Hair follicle dermal papilla cell (primary cell): ENCODE measurements at places on chromosomes 13 and 19. TPM values are rescaled to one million over a fixed set of nuclear protein-coding genes. Genes with fewer than 3 reads are reported as not detected.

CERS1 gene
- total RNA-seq = 0.49 and 0.65 TPM in 2 replicates

SCEL gene
- total RNA-seq = under 0.01 TPM in 1 of 2 replicates, not detected in the other

CYP4F8 gene
- not detected in 2 replicates for total RNA-seq

DZIP1 gene
- 49.5 and 57.3 TPM in 2 replicates for total RNA-seq

GZMM gene
- not detected in 2 replicates for total RNA-seq

TUBA3C gene
- total RNA-seq = not detected in 2 replicates

JAK3 gene
- total RNA-seq = 5.6 and 15.3 TPM in 2 replicates

DPF1 gene
- total RNA-seq = 0.61 and 2.3 TPM in 2 replicates

PLPPR2 gene
- 24.2 and 26.5 TPM in 2 replicates for total RNA-seq

PROSER3 gene
- 10.2 and 10.6 TPM in 2 replicates for total RNA-seq

ADGRE3 gene
- total RNA-seq = not detected in 2 replicates

ZNF154 gene
- 6.0 and 7.6 TPM in 2 replicates for total RNA-seq

ANKRD10 gene
- total RNA-seq = 77.6 and 116 TPM in 2 replicates

ZNF536 gene
- total RNA-seq = 1.1 and 2.6 TPM in 2 replicates

CEACAM21 gene
- not detected in 2 replicates for total RNA-seq

ZFP28 gene
- 13.5 and 14.1 TPM in 2 replicates for total RNA-seq

SLC17A7 gene
- total RNA-seq = 0.16 and 0.36 TPM in 2 replicates

CRYL1 gene
- 10.8 and 18.0 TPM in 2 replicates for total RNA-seq
